Hair follicular keratinocyte (primary cell): ENCODE measurements at places on chromosomes 5 and 9. TPM values are rescaled to one million over a fixed set of nuclear protein-coding genes. Genes with fewer than 3 reads are reported as not detected.

Gene PLAC8L1
- total RNA-seq = 0.23 TPM in 1 of 2 replicates, not detected in the other

Gene TIMD4
- total RNA-seq = not detected in 2 replicates

Gene BHMT2
- total RNA-seq = not detected in 2 replicates

Gene FCN2
- not detected in 2 replicates for total RNA-seq

Gene C1QTNF3
- total RNA-seq = 0.16 TPM in 1 of 2 replicates, not detected in the other

Gene S1PR3
- total RNA-seq = 3.0 and 5.7 TPM in 2 replicates

Gene CATSPER3
- not detected in 2 replicates for total RNA-seq

Gene SPAAR
- not detected in 2 replicates for total RNA-seq

Gene RABEPK
- total RNA-seq = 16.2 and 28.4 TPM in 2 replicates

Gene DIPK1B
- total RNA-seq = 0.08 and 0.47 TPM in 2 replicates

Gene ARL15
- total RNA-seq = 8.5 and 10.6 TPM in 2 replicates

Gene LHX3
- not detected in 2 replicates for total RNA-seq

Gene SLC31A1
- total RNA-seq = 16.1 and 20.4 TPM in 2 replicates

Gene GFRA3
- not detected in 2 replicates for total RNA-seq

Gene CMYA5
- under 0.01 TPM in 1 of 2 replicates, not detected in the other for total RNA-seq

Gene C5orf58
- total RNA-seq = not detected in 2 replicates

Gene NCS1
- 36.2 and 38.3 TPM in 2 replicates for total RNA-seq

Gene ADAMTS13
- 0.61 and 0.70 TPM in 2 replicates for total RNA-seq

Gene CCL27
- not detected in 2 replicates for total RNA-seq

Gene FAM13B
- total RNA-seq = 3.1 and 4.9 TPM in 2 replicates

Gene TAF11L12
- total RNA-seq = not detected in 2 replicates

Gene DMRT3
- not detected in 2 replicates for total RNA-seq

Gene WDR38
- total RNA-seq = not detected in 2 replicates

Gene RECK
- 1.7 and 3.2 TPM in 2 replicates for total RNA-seq

Gene TLR4
- not detected in 2 replicates for total RNA-seq

Gene OXCT1
- total RNA-seq = 24.8 and 34.2 TPM in 2 replicates

Gene N4BP3
- 5.3 and 6.1 TPM in 2 replicates for total RNA-seq

Gene PROB1
- total RNA-seq = 0.78 and 2.7 TPM in 2 replicates

Gene EQTN
- total RNA-seq = 0.23 TPM in 1 of 2 replicates, not detected in the other

Gene SLC6A18
- not detected in 2 replicates for total RNA-seq

Gene LCN15
- not detected in 2 replicates for total RNA-seq

Gene OR1J2
- not detected in 2 replicates for total RNA-seq

Gene THBS4
- total RNA-seq = 1.7 and 2.3 TPM in 2 replicates

Gene IFNB1
- total RNA-seq = not detected in 2 replicates

Gene SLC6A7
- not detected in 2 replicates for total RNA-seq

Gene ADGRV1
- total RNA-seq = 0.39 TPM in 1 of 2 replicates, not detected in the other

Gene DDX4
- not detected in 2 replicates for total RNA-seq

Gene C5orf46
- total RNA-seq = not detected in 2 replicates

Gene PCDHGA2
- total RNA-seq = 0.04 and 0.55 TPM in 2 replicates

Gene FBN2
- 29.7 and 51.2 TPM in 2 replicates for total RNA-seq

Gene DRD1
- total RNA-seq = not detected in 2 replicates

Gene SPATA31E1
- not detected in 2 replicates for total RNA-seq

Gene MPDZ
- 5.8 and 16.8 TPM in 2 replicates for total RNA-seq

Gene DOCK8
- 0.08 and 2.7 TPM in 2 replicates for total RNA-seq

Gene FAM169A
- total RNA-seq = 19.4 and 22.3 TPM in 2 replicates

Gene ARAP3
- total RNA-seq = 2.6 and 4.4 TPM in 2 replicates

Gene MARVELD2
- total RNA-seq = 17.2 and 21.5 TPM in 2 replicates

Gene RUSC2
- total RNA-seq = 12.6 and 15.5 TPM in 2 replicates

Gene PCDHB12
- total RNA-seq = not detected in 2 replicates

Gene TMED9
- 171 and 185 TPM in 2 replicates for total RNA-seq

Gene IFNA21
- total RNA-seq = not detected in 2 replicates

Gene DDX46
- 14.1 and 26.0 TPM in 2 replicates for total RNA-seq

Gene RNF224
- 0.15 TPM in 1 of 2 replicates, not detected in the other for total RNA-seq

Gene FANCG
- total RNA-seq = 20.4 and 38.7 TPM in 2 replicates

Gene FOXE1
- total RNA-seq = 12.4 and 16.9 TPM in 2 replicates

Gene NOL6
- 20.5 and 42.9 TPM in 2 replicates for total RNA-seq

Gene STKLD1
- total RNA-seq = 0.19 TPM in 1 of 2 replicates, not detected in the other
